Sigmoid colon (tissue), 7 donors: ENCODE measurements at places on chromosomes 16 and 17. TPM values are rescaled to one million over a fixed set of nuclear protein-coding genes. Genes with fewer than 3 reads are reported as not detected.

DNA sequence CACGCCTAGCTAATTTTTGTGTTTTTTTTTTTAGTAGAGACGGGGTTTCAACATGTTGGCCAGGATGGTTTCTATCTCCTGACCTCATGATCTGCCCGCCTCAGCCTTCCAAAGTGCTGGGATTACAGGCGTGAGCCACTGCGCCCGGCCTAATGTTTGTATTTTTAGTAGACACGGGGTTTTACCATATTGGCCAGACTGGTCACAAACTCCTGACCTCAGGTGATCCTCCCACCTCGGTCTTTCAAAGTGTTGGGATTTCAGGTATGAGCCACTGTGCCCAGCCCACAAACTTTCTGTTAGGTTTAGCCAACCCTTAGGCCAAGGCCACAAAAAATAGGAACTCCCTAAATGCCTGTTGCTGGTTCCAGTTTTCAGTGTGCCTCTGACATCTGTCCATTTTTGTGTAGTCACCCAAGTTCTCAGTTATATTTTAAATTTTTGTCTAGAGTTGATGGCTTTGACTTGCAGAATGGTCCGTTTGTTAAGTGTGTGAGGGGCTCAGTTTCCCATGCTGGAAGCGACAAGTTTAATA is 12.7 kb downstream of the CCL16 start:
- H3K27me3 ChIP-seq, result no peaks in the 10 kb centered on the region
- no peaks in the 10 kb centered on the region for H3K4me1 ChIP-seq
- no peaks in the 10 kb centered on the region for H3K36me3 ChIP-seq

The HID1 gene
- total RNA-seq, result 21.6 TPM

DNA sequence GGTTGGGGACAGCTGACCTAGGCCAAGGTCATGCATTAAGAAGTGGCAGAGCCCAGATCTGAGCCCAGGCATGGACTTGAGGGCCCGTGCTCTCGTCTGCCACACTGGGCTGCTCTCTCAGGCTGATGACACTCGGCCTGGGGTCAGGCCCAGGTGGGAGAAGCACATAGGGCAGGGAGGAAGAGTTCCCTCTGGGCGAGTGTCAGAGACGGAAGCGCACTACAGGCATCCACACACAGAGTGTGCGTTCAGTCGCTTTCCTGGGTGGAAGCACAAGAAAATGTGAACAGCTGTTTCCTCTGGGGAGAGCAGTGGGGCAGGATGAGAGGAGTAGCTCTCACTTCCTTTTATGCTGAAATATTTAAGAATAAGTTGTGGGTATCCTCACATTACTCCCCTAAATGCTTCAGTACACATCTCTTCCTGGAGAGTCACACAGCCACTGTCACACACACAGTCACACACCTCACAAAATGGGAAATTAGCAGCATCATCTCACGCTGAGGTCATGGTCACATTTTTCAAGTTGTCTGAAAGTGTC is 59.7 kb downstream of the B9D1 start:
- H3K4me3 ChIP-seq, result no peak overlapping the region
- no peaks in the 10 kb centered on the region for H3K27me3 ChIP-seq
- peak overlapping the region; percentile 18 for H3K27ac ChIP-seq
- peak; percentile 68 for DNase-seq
- H3K4me1 ChIP-seq, result no peaks in the 10 kb centered on the region
- H3K36me3 ChIP-seq, result no peaks in the 10 kb centered on the region

The KRTAP4-1 gene
- not detected for total RNA-seq

DNA sequence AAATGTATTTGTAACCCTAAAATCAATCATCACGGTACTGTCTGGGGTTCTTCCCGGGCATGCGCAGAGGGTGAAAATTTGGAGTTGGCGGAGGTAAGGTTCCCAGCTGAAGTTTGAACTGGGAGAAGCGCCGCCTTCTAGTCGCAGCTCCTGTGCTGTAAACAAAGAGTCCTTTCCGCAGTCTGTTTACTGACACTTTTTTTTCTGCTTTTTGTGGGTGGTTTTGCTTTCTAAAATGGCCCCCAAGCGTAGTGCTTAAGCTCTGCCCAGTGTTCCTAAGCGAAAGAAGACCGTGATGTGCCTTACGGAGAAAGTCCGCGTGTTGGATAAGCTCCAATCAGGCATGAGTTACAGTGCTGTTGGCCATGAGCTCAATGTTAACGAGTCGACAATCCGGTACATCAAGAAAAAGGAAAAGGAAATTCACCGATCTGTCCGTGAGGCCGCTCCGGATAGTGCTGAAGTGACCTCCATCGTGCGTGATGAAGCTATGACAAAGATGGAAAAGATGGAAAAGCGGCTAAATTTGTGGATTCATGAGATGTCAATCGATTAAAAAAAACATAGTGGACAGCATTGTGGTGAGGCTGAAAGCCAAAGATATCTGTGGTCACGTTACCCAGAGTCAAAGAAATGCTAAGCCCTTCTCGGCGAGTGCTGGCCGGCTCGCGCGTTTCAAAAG is 570 bp upstream of the CFDP1 start:
- peak overlapping the region; percentile 83 for H3K4me3 ChIP-seq
- H3K36me3 ChIP-seq, result no peaks in the 10 kb centered on the region
- H3K27me3 ChIP-seq, result no peaks in the 10 kb centered on the region
- DNase-seq, result peak; percentile 92
- peaks cover 17% of the 10 kb centered on the region for H3K4me1 ChIP-seq

DNA sequence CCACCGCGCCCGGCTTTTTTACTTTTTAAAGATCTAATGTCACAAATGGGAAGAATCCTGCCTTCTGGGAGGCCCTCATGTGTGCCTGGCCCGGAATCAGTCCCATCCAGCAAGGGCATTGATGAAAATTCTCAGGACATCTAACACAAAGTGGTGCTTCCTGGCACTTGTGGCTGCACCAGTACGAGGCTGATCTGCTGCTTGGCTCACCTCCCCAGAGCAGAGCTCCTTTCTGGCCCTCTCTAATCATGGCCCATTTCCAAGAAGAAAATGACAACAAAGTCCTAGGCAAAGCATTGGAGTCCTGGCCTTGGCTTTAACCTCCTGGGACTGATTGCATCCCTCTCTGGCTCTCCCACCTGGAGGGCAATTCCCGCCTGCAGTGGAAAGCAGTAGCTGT is 50.7 kb upstream of the SIAH1 start:
- no peak overlapping the region for H3K4me3 ChIP-seq
- no peak overlapping the region for H3K27ac ChIP-seq
- no peak for DNase-seq
- no peaks in the 10 kb centered on the region for H3K36me3 ChIP-seq
- no peaks in the 10 kb centered on the region for H3K27me3 ChIP-seq

- H3K4me3 ChIP-seq, result no peak overlapping the region
- no peaks in the 10 kb centered on the region for H3K4me1 ChIP-seq
- H3K27ac ChIP-seq, result no peak overlapping the region
These were observed 96.2 kb downstream of the USP31 start for GRCh38 chr16:23052908-23053580.

DNA sequence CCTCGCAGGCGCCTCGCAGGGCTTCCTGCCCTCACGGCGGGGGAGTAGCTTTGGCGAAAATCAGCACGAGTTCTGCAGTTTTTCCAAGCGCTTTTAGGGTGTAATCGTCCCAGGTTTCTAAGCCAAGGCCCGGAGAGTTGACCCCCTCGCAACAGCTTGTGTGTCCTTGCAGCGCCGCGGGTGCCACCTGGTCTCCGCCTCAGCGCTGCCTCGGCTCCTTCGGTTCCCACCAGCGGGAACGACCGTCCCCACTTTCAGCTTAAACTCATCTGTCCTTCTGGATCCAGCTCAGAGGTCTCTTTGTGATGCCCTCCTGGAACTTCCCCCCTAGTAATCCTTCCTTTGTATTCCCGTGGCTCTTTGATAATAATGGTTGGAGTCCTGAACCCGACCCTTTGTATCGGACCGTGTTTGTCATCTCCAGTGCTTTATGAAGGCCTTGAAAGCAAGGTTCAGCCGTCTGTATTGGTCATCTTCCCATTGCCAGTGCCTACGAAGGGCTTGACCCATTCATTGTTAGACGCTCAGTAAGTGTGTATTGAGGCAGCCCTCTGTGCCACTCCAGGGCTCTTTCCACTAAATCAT is 858 bp upstream of the SMARCE1 start:
- peak overlapping the region; percentile 62 for H3K4me3 ChIP-seq
- H3K4me1 ChIP-seq, result peaks cover 32% of the 10 kb centered on the region
- no peaks in the 10 kb centered on the region for H3K36me3 ChIP-seq
- no peaks in the 10 kb centered on the region for H3K27me3 ChIP-seq
- no peak for DNase-seq

The ATP1B2 gene
- 4.2 TPM for total RNA-seq

The WSCD1 gene
- total RNA-seq, result 2.1 TPM

GRCh38 chr17:21171970-21172510 is 41.9 kb downstream of the TMEM11 start:
- H3K36me3 ChIP-seq, result no peaks in the 10 kb centered on the region
- no peak overlapping the region for H3K4me3 ChIP-seq
- no peak for DNase-seq
- H3K4me1 ChIP-seq, result no peaks in the 10 kb centered on the region
- H3K27me3 ChIP-seq, result no peaks in the 10 kb centered on the region
- no peak overlapping the region for H3K27ac ChIP-seq

- H3K4me3 ChIP-seq, result no peak overlapping the region
- no peak overlapping the region for H3K27ac ChIP-seq
- H3K36me3 ChIP-seq, result no peaks in the 10 kb centered on the region
- H3K4me1 ChIP-seq, result no peaks in the 10 kb centered on the region
These were observed 305.2 kb upstream of the IRX3 start for GRCh38 chr16:54591816-54592246.

The WFDC1 gene
- 173 TPM for total RNA-seq

The LAT gene
- 6.6 TPM for total RNA-seq

GRCh38 chr16:89044418-89045180 is 49.1 kb upstream of the ACSF3 start:
- H3K4me1 ChIP-seq, result no peaks in the 10 kb centered on the region
- H3K27me3 ChIP-seq, result peaks cover 51% of the 10 kb centered on the region
- no peak overlapping the region for H3K27ac ChIP-seq
- DNase-seq, result peak; percentile 37
- no peak overlapping the region for H3K4me3 ChIP-seq

- no peaks in the 10 kb centered on the region for H3K4me1 ChIP-seq
- H3K27me3 ChIP-seq, result no peaks in the 10 kb centered on the region
- H3K4me3 ChIP-seq, result peak overlapping the region; percentile 92
- H3K27ac ChIP-seq, result no peak overlapping the region
These were observed 1.3 kb downstream of the HGS start for GRCh38 chr17:81685108-81685507.

GRCh38 chr17:78129351-78130089 is 965 bp upstream of the TMC6 start:
- no peak for DNase-seq
- peaks cover 45% of the 10 kb centered on the region for H3K4me1 ChIP-seq

DNA sequence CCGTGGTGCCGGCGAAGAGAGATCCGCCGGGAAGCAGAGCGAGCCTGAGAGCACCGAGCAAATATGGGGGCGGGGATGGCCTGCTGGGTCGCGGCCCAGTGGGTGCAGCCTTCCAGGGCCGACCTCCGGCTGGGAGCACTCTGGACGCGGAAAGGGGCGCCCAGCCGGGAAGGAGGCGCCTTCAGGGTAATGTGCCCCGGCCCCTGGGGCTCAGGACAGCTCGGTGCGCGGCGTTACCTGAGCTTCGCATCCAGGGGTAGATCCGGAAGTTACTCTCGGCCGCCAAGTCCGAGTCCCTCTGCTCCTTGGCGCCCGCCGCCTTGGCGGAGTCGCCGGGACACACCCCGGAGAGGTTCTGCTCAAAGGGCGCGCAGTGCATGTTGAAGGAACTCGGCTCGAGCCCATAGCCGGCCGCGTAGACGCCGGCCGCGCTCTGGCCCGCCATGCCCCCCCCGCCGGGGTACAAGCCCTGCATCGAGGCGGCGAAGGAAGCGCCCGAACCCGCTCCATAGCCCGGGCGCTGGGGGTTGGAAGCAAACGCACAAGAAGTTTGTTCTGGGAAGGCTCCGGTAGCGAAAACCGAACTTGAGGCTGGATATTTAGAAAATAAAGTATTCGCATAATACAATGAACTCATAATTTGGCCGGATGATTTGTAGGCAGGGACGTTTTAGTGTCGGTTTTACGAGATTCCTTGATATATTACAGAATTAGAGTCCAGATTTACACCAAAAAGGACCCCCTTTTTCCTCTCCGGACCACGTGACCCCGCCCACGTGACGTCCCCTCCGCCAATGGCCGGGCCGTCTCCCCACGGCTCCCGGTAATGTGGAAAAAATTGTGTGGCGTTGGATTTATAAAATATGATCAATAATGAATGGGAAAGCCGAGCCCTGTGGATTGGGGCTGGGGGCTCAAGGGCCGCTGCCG is at the start of gene HOXB7:
TSS of gene HOXB7 (minus strand) at position 736 of the 930 bp plus-strand sequence. CDS start at position 637, 99 bp downstream.
- H3K4me3 ChIP-seq, result peak within 1 kb of the TSS; percentile 59
- no peaks in the 10 kb centered on the region for H3K4me1 ChIP-seq
- peaks cover 71% of the 10 kb centered on the region for H3K27me3 ChIP-seq
- H3K27ac ChIP-seq, result peak within 1 kb of the TSS; percentile 81
- DNase-seq, result peak; percentile 88

- H3K4me3 ChIP-seq, result no peak overlapping the region
- no peaks in the 10 kb centered on the region for H3K36me3 ChIP-seq
- DNase-seq, result no peak
These were observed 43.0 kb upstream of the TOB1 start for GRCh38 chr17:50908860-50909764.

GRCh38 chr16:70728150-70728549 is 42.3 kb upstream of the MTSS2 start:
- H3K4me1 ChIP-seq, result peaks cover 53% of the 10 kb centered on the region
- no peaks in the 10 kb centered on the region for H3K27me3 ChIP-seq
- no peak for DNase-seq
- no peak overlapping the region for H3K4me3 ChIP-seq
- peak overlapping the region; percentile 93 for H3K27ac ChIP-seq

DNA sequence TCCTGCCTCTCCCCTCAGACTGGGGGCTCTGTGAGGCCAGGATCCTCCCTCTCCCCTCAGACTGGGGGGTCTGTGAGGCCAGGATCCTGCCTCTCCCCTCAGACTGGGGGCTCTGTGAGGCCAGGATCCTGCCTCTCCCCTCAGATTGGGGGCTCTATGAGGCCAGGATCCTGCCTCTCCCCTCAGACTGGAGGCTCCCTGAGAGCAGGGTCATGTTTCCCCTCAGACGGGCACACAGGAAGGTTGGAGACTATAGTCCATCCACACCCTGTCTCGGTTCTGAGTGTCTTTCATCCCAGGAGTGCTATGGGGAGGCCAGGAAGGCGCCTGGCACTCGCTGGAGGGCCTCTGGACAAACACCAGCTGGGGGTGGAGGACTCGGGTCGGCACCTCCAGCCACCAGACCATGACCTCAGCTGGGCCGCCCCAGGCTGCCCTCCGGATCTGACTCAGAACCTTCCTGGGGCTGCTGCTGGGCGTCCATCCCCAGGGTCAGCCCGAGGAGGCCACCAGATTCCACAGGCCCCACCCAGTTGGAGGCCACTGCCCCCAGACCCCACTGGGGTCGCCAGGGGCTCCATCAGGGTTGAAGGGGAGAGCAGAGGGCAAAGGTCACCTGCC is 21.9 kb upstream of the DLX4 start:
- no peaks in the 10 kb centered on the region for H3K36me3 ChIP-seq
- no peak overlapping the region for H3K4me3 ChIP-seq
- H3K27me3 ChIP-seq, result peaks cover 91% of the 10 kb centered on the region
- no peaks in the 10 kb centered on the region for H3K4me1 ChIP-seq
- no peak for DNase-seq

GRCh38 chr17:35765086-35765710 is 4.5 kb downstream of the C17orf50 start:
- no peaks in the 10 kb centered on the region for H3K4me1 ChIP-seq
- no peak for DNase-seq
- no peaks in the 10 kb centered on the region for H3K27me3 ChIP-seq
- no peak overlapping the region for H3K27ac ChIP-seq
- no peak overlapping the region for H3K4me3 ChIP-seq
